Stimulated activated CD4-positive, alpha-beta T cell treated with anti-CD3 and anti-CD28 coated beads, TNF-alpha, amount 100 ng/mL, for 48 hours (primary cell): ENCODE measurements at places on chromosomes 4 and X.

DNA sequence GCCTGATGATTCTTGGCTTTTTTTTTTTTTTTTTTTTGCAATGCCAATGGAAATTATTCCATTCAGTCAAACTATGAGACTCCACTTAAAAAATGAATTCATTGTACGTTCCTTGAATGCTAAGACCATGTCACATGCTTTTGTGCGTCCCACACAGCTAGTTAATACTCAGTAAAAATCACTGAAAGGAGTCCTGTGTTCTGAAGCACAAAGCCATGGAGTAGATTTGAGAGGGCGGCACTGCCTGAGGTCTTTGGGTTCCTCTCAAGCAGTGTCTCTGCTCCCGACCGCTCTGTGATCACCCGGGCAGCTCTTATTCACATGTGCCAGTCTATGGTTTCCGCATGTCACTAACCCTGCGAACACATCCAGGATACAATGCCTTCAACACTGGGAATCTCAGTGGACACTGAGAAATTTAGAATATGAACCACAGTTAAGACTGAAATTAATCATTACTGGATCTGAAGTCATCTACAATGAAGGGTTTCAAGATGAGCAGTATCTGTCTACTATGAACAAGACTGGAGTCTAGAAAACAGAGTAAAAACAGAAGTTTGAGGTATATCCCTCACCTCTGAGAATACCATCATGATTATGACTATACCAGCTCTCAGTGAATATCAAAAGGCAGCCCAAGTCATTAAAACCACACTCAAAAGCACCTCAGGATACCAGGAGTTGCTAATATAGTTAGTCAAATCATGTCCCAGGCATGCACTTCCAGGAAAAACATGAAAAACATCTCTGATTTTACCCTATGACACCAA, 193.0 kb downstream of the MGST2 start:
- no peak for DNase-seq

GRCh38 chrX:38660395-38661102, 99.2 kb downstream of the TSPAN7 start:
- DNase-seq = no peak

GRCh38 chrX:148611993-148612392, 111.6 kb downstream of the AFF2 start:
- no peak for DNase-seq

GRCh38 chrX:21837056-21837455, 2.4 kb upstream of the MBTPS2 start:
- DNase-seq = no peak

DNA sequence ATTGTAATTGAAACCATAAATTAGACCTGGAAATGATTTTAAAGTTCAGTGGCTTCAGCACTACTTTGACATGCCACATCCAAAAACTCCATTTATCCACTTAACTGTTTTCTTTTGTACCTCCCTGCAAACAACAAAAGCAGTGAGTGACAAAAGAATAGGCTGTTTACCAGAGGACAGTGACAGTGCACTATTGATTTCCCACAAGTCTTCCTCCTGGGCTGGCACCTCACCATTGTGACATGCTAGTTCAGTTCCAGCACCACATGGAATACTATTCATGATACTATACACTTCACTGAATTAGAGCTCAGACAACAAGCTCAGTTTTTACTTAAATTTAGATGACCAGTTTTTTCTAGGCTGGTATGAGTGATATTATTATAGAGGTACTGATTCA, 29.3 kb downstream of the MOSPD2 start:
- DNase-seq = no peak

DNA sequence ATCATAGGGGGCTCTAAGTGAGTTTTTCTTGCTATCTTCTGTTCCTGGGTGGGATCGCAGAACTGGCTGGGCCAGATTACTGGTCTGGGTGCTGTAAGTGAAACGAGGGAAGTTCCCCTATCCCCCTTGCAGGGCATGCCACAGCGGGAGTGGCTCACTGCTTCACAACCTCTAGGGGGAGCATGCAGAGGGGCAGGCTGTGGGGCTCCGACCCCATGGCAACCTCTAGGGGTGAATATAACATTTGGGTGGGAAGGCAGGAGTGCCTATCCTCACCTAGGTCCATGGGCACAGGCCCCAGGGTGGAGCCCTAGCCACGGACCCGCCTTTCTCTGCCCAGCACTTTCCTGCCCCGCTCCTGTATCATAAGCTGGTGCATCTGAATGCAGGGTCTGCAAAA, 1.7 kb upstream of the RRAGB start:
- DNase-seq = no peak

DNA sequence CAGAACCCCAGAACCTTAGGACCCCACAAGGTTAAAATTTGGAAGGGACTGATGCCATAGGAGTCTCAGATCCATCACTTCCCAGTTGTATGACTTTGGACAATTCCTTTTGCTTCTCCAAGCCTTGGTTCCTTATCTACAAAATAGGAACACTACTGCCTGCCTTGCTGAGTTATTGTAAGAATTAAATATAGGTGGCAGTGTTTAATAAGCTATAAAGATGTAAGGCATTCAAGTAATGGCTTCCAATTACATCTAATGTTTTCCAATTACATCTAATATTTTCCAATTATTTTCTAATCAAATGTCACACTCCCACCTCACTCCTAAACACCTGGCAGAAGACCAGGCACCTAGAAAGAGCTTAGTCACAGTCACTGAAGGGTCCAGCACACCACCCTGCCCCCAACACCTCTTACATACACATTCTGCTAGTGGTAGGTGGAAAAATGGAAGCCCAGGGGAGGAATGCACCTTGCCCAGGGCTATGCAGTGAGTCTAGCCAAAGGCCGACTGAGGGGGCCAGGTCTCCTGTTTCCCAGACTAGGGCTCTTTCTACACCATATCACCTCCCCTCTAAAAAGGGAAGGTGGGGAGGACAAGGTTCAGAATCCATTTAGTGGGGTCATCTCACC, 24.5 kb upstream of the KDM5C start:
- no peak for DNase-seq

DNA sequence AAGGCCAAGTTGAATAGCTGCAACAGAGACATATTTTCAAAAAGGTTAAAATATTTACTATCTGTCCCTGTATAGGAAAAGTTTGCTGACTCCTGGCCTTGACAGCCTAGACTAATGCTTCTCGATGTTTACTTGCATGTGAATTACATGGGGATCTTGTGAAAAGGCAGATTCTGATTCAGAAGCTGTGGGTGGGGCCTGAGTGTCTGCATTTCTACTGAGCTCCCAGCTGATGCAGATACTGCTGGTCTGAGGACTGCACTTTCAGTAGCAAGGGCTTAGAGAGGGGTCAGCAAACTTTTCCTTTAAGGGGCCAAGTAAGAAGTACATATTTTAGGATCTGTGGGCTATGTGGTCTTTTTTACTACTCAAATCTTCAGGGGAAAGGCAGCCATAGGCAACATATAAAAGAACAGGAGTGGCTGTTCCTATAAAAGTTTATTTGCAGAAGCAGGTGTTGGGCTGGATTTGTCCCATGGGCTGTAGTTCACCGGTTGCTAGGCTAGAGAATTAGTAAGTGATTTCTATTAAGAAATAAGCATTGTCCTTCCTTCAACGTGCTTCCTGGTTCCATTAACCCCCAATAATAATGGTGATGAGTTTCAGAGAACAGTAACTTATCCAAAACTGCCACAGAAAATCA, 97.2 kb upstream of the PDE5A start:
- no peak for DNase-seq

DNA sequence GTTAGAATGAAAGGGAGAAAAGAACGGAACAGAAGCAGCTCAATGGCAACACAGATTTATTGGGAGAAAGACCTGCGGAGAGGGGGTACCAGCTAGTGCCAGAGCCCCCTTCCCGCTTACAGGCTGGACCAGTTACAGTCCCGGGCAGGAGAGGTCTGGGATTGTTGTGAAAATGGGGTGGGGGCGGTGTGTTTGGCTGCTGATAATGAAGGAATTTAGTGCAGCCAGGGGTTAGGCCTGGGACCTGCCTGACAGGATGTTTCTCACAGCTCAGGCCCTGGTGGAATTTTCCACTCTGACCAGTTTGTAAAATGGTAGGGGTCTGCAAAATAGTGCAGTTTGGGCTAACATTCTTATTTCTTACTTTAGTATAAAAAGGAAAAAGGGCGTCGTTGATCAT, 75.4 kb upstream of the SPIN4 start:
- DNase-seq = no peak

GRCh38 chrX:37754516-37754915, 25.3 kb upstream of the CYBB start:
- no peak for DNase-seq

GRCh38 chr4:152281822-152282221, 254.1 kb downstream of the FBXW7 start:
- DNase-seq = no peak

GRCh38 chrX:56762220-56762619, 33.2 kb downstream of the NBDY start:
- no peak for DNase-seq

DNA sequence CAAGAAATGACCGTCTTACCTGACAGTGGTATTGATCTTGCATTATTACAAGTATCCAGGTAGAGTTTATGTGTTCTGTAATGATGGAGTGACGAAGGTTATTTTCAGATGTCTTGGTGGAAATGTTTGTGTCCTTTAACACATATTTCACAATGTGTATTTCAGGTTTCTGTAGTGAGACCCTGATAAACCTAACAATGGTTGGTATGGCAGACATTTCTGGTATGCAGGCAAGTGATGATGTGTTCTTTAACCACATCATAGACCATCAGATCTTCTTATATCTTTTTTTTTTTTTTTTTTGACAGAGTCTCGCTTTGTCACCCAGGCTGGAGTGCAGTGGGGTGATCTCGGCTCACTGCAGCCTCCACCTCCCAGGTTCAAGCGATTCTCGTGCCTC, 14.6 kb upstream of the ATXN3L start:
- DNase-seq = no peak

GRCh38 chr4:72568959-72569718, at the start of gene ADAMTS3:
Gene ADAMTS3 (minus strand): TSS chr4:72569221. CDS start chr4:72568762, 459 bp downstream.
- DNase-seq = no peak

GRCh38 chr4:44651425-44651824, at the start of gene YIPF7:
Gene YIPF7 (minus strand): TSS chr4:44651625. CDS start chr4:44650100, 1,525 bp downstream.
- DNase-seq = no peak

GRCh38 chr4:2788101-2788500, 4.8 kb upstream of the SH3BP2 start:
- DNase-seq = no peak

DNA sequence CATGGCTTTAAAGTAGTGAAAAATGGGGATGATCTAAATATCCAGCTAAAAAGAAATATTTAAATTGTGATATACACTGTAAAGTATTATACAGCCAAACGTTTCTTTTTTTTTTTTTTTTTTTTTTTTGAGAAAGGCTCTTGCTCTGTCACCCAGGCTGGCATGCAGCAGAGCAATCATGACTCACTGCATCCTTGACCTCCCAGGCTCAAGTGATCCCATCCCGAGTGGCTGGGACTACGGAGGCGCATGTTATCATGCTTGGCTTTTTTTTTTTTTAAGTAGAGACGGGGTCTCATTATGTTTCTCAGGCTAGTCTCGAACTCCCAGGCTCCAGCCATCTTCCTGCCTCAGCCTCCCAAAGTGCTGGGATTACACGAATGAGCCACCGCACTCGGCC, 17.1 kb downstream of the SMIM14 start:
- no peak for DNase-seq

DNA sequence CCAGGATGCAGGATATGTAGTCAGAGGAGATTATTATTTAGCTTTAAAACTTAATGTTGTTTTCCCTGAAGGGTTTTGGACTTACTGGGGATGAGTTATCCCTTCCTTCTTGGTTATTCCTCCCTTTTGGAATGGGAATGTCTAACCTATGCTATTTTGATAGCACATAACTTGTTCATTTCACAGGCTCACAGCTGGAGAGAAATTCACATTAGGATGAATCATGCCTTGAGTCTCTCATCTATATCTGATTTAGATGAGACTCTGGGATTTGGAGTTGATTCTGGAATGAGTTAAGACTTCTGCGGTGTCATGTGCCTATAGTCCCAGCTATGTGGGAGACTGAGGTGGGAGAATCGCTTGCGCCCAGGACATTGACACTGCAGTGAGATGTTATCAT, 81.1 kb downstream of the ATP11C start:
- DNase-seq = no peak

GRCh38 chrX:25096522-25097045, 80.8 kb upstream of the ARX start:
- DNase-seq = no peak

DNA sequence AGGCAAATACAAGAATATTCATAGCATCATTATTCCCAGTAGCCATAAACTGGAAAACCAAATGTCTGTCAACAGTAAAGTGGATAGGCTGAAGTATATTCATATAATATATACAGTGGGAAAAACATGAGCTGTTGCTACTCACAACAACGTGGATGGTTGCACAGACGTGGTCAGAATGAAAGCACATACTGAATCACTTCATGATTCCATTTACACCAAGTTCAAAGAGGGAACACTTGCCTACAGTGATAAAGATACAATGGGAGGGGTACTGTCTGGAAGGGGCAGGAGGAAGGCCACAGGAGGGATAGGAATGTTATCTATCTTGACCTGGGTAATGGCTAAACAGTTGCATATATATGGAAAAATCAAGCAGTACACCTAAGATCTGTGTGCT, 25.3 kb downstream of the APBB2 start:
- no peak for DNase-seq

DNA sequence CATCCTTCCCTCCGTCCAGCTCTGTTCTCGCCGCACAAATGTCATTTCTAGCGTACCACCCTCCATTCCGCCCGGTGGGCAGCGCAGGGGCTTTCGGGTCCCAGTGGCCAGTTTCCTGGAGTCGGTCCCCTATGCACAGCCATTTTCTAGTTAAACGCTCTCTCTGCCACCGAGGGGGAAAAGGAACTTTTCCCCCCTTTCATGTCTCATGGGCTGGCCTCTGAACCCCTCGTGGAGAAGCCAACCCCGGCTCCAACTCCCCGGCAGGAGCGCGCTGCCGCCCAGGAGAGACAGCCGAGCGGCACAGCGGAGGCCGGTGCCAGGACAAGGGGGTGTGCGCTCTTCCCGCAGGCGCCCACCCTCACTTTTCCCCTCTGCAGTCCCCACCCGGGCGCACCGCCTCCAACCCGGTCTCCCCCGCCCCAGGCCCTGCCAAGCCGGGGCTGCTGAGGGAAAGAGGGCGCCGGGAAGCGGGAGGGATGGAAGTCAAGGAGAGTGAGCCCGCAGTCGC, 662 bp downstream of the APBB2 start:
- DNase-seq = no peak

DNA sequence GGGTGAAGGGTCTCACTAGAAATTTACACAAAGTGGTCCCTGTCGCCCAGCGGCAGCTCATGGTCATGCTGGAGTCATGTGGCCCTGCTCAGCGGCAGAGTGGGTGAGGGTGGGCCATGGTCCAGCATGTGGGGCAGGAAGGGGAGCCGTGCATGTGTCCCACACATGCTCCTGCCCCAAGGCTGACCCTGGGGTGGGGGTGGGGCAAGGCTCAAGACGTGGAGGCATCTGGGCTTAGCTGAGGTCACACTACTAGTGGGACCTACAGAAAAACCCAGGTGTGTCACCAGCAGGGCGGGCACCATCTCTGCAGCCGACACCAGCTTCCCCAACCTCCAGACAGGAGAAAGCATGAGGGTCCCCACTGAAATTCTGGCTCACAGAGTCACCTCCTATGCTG, 42.4 kb downstream of the EVC start:
- no peak for DNase-seq

- no peak for DNase-seq
Observed at GRCh38 chr4:147134536-147135210, 189.0 kb upstream of the TTC29 start.
